CD4-positive, alpha-beta T cell (primary cell): ENCODE measurements at places on chromosomes 4 and X. TPM values are rescaled to one million over a fixed set of nuclear protein-coding genes. Genes with fewer than 3 reads are reported as not detected.

GRCh38 chr4:154088741-154089140, 299.9 kb upstream of the SFRP2 start:
- no peaks in the 10 kb centered on the region for H3K36me3 ChIP-seq
- peaks cover 3% of the 10 kb centered on the region for H3K27me3 ChIP-seq
- H3K4me3 ChIP-seq = no peak overlapping the region
- H3K27ac ChIP-seq = no peak overlapping the region

- H3K4me3 ChIP-seq = no peak overlapping the region
- H3K36me3 ChIP-seq = no peaks in the 10 kb centered on the region
- no peaks in the 10 kb centered on the region for H3K27me3 ChIP-seq
- no peak overlapping the region for H3K27ac ChIP-seq
These were observed 22.0 kb downstream of the DNAAF6 start for GRCh38 chrX:107228486-107228819.

- H3K4me3 ChIP-seq = no peak overlapping the region
- no peaks in the 10 kb centered on the region for H3K4me1 ChIP-seq
- no peak for DNase-seq
- no peak overlapping the region for H3K27ac ChIP-seq
These were observed 78.3 kb upstream of the DUSP21 start for GRCh38 chrX:44765556-44765955.

- H3K27ac ChIP-seq = no peak overlapping the region
- H3K36me3 ChIP-seq = no peaks in the 10 kb centered on the region
- H3K4me1 ChIP-seq = no peaks in the 10 kb centered on the region
- no peak for DNase-seq
- H3K27me3 ChIP-seq = no peaks in the 10 kb centered on the region
These were observed 202.9 kb downstream of the CFAP299 start for GRCh38 chr4:80538276-80538926.

CYSLTR1 gene
- 7.4 TPM for total RNA-seq

GPR78 gene
- not detected for total RNA-seq

DNA sequence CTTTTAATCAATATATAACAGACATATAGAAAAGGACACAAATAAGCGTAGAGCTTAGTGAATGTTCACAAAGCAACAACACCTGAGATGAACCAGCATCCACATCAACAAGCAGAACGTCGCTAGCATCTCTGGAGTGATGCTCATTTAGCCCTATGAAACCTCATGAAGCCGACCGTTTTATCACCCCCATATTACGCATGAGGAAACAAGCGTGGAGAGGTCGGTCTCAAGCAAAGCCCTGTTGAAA, 524 bp upstream of the RPS3A start:
- H3K27me3 ChIP-seq = no peaks in the 10 kb centered on the region
- DNase-seq = no peak
- peaks cover 26% of the 10 kb centered on the region for H3K4me1 ChIP-seq
- peak overlapping the region; percentile 82 for H3K27ac ChIP-seq
- peaks cover 35% of the 10 kb centered on the region for H3K36me3 ChIP-seq
- H3K4me3 ChIP-seq = peak overlapping the region; percentile 74

DNA sequence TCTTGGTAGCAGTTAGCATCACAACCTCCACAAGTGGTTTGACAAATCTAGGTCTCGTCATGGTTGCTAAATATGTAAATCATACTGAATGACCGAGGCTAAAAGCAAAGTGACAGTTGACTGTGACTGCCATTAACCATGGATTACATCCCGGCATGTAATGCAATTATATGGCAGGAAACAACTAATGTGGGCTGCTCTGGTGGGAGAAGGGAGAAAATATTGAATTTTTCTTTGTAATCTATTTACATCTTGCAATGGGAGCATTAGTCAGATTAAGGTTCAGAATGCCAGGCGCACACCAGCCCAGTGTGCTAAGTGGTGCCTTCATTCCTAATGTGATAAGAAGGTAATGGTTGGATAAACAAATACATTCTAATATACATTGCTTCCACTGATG, 35.8 kb downstream of the UNC5C start:
- no peaks in the 10 kb centered on the region for H3K27me3 ChIP-seq
- no peak overlapping the region for H3K27ac ChIP-seq
- no peak for DNase-seq
- H3K36me3 ChIP-seq = no peaks in the 10 kb centered on the region
- H3K4me1 ChIP-seq = no peaks in the 10 kb centered on the region

FGFRL1 gene
- total RNA-seq = 25.0 TPM
